ENCODE measurements at places on chromosomes 5 and 9.

DNA sequence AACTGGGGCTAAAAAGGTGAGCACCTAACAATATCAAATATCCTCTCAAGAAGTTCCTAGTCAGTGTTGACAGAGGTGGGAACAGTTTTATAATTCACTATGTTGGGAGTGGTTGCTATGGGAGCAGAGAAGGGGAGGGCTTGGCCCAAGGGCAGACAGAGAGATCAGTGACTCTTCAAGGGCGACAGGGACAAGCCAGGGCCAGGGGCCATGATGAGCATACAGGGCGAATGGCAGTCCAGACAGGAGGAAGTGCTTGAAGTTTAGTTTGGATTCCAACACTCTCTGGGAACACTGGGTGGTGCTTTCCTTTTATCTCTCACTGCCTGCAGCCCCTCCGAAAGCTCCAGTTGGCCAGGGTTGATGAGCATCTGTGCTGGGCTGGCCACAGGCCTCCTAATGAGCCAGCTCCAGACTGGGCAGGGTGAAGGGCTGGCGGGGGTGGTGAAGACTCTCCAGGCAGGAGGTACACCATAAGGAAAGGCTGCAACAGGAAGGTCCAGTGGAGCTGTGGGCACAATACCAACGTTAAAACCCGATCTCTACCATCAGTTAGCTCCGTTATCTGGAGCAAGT is 111.3 kb downstream of the TMEM174 start:
- no peak for DNase-seq

DNA sequence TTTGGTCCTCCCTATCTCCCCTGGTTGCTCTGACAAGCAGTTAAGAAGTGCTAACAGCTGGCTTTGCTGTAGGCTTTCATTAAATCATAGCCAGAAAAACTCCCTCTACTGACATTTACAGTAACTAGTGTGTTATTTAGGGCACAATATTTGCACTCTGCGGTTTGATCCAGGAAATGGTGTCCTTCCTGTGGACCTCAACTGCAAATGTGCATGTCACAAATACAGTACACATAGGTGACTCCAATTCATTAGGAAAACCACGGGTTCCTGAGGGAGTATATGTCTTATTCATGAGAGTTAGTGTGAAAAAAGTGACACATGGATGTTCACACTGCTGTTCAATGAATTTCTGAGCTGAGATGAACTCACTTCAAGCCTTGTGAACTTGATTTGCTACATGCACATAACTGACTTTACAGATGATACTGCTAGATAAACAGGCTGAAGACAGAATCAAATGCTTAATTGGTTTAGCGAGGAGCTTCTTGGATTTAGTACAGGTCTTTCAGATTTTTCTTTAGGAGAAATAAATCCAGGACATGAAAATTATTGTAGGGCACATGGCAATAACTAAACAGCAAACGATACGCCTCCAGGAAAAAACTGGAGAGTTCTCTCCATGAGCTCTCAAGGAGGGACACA is 281.5 kb downstream of the EFNA5 start:
- DNase-seq: no peak

DNA sequence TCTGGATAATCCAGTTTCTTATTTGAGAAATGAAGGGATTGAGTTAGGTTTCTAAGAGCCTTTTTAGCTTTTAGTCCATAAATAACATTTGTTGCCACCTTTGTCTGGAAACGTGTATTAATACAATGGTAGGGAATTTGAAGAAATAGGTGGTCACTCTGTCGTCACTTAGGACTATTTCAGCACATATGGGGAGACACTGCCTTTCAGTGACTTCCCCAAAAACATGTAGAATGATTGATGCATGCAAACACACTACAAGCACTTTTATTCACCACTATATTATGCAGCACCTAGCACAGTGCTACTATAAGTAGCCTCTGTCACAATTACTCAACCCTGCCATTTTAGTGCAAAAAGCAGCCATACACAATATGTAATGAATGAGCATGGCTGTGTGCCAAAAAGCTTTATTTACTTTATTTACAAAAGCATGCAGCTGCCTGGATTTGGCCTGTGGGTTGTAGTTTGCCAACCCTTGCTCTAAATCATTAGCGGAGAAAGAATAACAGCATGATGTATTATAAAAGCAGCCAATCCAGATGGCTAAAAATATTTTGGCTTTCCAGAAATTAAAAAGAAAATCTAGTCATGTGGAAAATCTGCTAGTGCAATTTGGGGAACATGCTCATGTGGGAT is 154.2 kb upstream of the HMHB1 start:
- no peak for DNase-seq

GRCh38 chr9:33111631-33112030 is 35.2 kb upstream of the SMU1 start:
- no peak for DNase-seq

- DNase-seq: no peak
Measured at GRCh38 chr9:2179567-2179966, 164.4 kb downstream of the SMARCA2 start.

- DNase-seq: no peak
Measured at GRCh38 chr5:53984971-53985370, 325.4 kb downstream of the ARL15 start.

GRCh38 chr5:35304291-35304690 is 74.0 kb upstream of the PRLR start:
- no peak for DNase-seq

- DNase-seq: no peak
Measured at GRCh38 chr5:119304439-119305211, 51.2 kb upstream of the TNFAIP8 start.

DNA sequence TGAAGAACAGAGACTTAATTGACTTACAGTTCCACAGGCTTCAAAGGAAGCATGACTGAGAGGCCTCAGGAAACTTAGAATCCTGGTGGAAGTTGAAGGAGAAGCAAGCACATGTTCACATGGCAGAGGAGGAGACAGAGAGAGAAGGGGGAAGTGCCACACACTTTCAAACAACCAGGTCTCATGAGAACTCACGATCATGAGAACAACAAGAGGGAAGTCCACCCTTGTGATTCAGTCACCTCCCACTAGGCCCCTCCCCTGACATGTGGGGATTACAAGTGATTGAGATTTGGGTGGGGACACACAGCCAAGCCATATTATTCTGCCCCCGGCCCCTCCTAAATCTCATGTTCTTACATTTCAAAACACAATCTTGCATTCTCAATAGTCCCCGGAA is 19.5 kb downstream of the NR3C1 start:
- DNase-seq: no peak

DNA sequence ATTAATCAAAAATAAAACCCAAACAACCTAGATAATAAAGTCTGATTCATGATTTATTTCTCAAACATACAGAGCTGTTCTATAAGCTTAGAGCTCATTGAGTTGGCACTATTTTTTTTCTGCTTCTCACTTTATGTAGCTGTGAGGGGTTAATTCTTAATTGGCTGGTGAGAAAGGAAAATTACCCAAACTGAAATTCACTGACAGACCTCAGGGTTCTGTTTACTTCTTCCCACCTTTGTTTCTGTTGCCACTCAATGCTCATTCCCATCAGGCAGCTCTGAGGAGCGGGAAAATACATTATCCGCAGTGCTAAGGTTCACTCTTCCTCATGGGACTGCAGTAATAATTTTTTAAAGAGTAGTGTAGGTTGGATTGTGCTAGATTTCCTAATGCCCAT is 139.9 kb downstream of the KCTD16 start:
- DNase-seq: no peak

- no peak for DNase-seq
Measured at GRCh38 chr5:163509291-163509951, 4.0 kb downstream of the MAT2B start.

All from SK-N-SH (cell line).